ENCODE measurements at places on chromosomes 2 and 18.

DNA sequence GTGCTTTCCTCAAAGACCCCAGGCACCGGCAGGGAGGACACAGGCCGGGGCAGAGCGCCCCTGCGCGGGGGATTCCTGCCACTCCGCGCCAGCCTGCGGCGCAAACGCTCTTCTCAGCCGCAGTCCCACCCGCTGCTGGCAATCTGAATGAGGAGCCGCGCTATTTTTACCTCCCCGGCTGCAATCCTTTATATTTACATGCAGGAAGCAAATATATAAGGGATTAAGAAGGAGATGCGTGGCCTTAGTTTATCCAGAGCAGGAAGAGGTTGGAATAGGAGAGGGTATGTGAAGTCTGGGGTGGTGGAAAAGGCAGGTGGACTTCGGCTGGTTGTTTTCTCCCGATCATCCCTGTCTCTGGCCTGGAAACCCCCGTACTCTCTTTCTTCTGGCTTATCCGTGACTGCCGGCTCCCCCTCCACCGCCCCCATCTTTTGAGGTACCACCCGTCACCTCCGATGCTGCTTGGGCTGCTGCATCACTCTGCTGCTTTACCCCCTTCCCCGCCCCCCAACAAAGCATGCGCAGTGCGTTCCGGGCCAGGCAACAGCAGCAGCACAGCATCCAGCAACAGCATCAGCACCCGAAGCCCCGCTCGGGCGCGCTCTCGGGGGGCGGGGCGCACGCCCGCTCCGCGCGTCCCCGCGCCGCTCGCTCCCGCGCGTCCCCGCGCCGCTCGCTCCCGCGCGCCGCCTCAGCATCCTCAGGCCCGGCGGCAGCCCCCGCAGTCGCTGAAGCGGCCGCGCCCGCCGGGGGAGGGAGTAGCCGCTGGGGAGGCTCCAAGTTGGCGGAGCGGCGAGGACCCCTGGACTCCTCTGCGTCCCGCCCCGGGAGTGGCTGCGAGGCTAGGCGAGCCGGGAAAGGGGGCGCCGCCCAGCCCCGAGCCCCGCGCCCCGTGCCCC, at the start of gene ADAM23:
ADAM23 (plus strand) TSS at position 700 of the 902 bp plus-strand sequence. CDS start 335 bp downstream, outside the sequence.
- no peaks in the 10 kb centered on the region for H3K4me1 ChIP-seq
- peak; percentile 50 for DNase-seq
- peak within 1 kb of the TSS; percentile 19 for H3K4me3 ChIP-seq
- no peak within 1 kb of the TSS for H3K27ac ChIP-seq
- H3K27me3 ChIP-seq = peaks cover 79% of the 10 kb centered on the region

- no peaks in the 10 kb centered on the region for H3K4me1 ChIP-seq
- H3K27ac ChIP-seq = no peak overlapping the region
- no peaks in the 10 kb centered on the region for H3K27me3 ChIP-seq
- no peak for DNase-seq
- H3K4me3 ChIP-seq = no peak overlapping the region
- H3K36me3 ChIP-seq = no peaks in the 10 kb centered on the region
Measured at GRCh38 chr2:125227843-125228392, 1202.8 kb downstream of the CNTNAP5 start.

DNA sequence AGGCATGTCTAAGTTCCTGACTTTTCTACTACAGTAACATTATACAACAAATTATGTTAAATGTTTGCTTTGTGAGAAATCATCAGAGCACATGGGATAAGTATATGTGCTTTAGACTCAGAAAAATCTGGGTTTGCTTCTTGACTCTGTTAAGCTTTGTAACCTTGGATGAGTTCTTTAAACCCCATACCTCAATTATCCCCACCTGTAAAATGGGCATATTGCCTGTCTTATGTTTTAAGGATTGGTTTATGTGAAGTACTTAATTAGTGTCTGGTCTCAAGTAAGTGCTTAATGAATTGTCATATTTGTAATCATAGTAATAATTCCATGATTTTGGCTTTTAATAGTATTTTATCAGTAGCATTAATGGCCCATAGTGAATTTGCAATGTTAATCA, 135.8 kb downstream of the TAF4B start:
- no peak overlapping the region for H3K4me3 ChIP-seq
- no peak overlapping the region for H3K27ac ChIP-seq
- no peaks in the 10 kb centered on the region for H3K4me1 ChIP-seq
- no peak for DNase-seq
- no peaks in the 10 kb centered on the region for H3K36me3 ChIP-seq

DNA sequence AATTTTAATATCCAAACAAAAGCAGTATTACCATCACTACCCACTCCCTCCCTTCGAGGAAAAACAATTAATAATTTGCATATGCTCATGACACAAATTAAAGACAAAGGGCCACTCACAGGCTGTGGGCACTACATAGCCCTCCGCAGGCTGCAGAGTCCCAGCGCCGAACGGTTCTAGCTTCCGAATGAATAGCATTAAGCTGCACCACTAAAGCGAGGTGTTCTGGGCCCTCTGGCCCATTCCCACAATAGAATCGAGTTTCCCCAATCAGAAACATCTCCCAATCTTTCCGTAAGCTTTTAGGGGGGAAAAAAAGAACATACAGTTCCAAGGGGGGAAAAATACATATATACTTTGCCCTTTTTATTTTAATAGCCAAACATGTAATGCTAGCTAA, 14.5 kb upstream of the SIX3 start:
- no peak overlapping the region for H3K27ac ChIP-seq
- no peak overlapping the region for H3K4me3 ChIP-seq
- peaks cover 95% of the 10 kb centered on the region for H3K27me3 ChIP-seq
- H3K36me3 ChIP-seq = no peaks in the 10 kb centered on the region

- no peaks in the 10 kb centered on the region for H3K4me1 ChIP-seq
- H3K27me3 ChIP-seq = no peaks in the 10 kb centered on the region
- no peak overlapping the region for H3K27ac ChIP-seq
- no peak overlapping the region for H3K4me3 ChIP-seq
Measured at GRCh38 chr2:31813016-31813415, 197.8 kb downstream of the MEMO1 start.

DNA sequence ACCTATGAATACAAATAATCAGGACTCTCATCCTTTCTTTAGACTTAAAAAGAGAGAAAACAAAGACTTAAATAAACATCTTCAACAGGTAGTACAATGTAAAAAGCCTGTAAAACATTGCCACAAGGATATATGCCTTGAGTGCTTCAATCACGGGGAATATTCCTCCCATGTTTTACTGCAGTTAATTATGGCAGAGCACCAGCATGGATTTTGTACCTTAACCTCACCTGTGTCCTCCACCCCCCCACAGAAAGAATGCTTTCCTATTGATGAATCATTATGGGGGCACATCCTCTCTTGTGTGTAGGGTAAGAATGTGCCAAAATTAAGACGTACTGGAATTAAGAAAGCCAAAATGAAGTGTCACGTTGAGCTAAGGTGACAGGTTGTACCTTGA, 189.9 kb upstream of the FOSL2 start:
- H3K36me3 ChIP-seq = no peaks in the 10 kb centered on the region
- DNase-seq = no peak
- no peak overlapping the region for H3K4me3 ChIP-seq
- H3K27me3 ChIP-seq = no peaks in the 10 kb centered on the region
- H3K4me1 ChIP-seq = no peaks in the 10 kb centered on the region

GRCh38 chr18:31105733-31106132, 3.5 kb upstream of the DSC2 start:
- peak; percentile 7 for DNase-seq
- no peak overlapping the region for H3K27ac ChIP-seq
- H3K4me1 ChIP-seq = no peaks in the 10 kb centered on the region

GRCh38 chr2:216170076-216170763, 61.1 kb downstream of the XRCC5 start:
- peaks cover 29% of the 10 kb centered on the region for H3K4me1 ChIP-seq
- no peaks in the 10 kb centered on the region for H3K27me3 ChIP-seq
- H3K4me3 ChIP-seq = no peak overlapping the region
- peak; percentile 34 for DNase-seq
- peak overlapping the region; percentile 9 for H3K27ac ChIP-seq

- H3K4me3 ChIP-seq = no peak overlapping the region
- no peaks in the 10 kb centered on the region for H3K4me1 ChIP-seq
- H3K27me3 ChIP-seq = no peaks in the 10 kb centered on the region
Measured at GRCh38 chr2:33552758-33553461, 46.2 kb downstream of the FAM98A start.

DNA sequence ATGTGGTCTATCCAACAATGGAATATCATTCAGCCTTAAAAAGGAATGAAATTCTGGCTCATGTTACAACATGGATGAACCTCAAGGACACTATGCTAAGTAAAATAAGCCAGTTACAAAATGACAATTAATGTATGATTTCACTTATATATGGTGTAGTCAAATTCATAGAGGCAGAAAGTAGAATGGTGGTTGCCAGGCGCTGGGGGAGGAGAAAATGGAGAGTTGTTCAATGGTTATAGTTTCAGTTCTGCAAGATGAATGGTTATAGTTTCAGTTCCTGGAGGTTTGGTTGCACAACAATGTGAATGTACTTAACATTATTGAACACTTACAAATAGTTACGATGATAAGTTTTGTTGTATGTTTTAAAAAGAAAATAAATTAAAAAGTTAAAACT, 79.2 kb upstream of the IL1R2 start:
- H3K4me1 ChIP-seq = no peaks in the 10 kb centered on the region
- H3K36me3 ChIP-seq = no peaks in the 10 kb centered on the region
- no peak overlapping the region for H3K4me3 ChIP-seq
- no peak for DNase-seq

GRCh38 chr2:222322236-222322635, 23.4 kb upstream of the PAX3 start:
- H3K27me3 ChIP-seq = no peaks in the 10 kb centered on the region
- no peaks in the 10 kb centered on the region for H3K36me3 ChIP-seq
- no peak for DNase-seq
- H3K27ac ChIP-seq = no peak overlapping the region
- no peaks in the 10 kb centered on the region for H3K4me1 ChIP-seq

DNA sequence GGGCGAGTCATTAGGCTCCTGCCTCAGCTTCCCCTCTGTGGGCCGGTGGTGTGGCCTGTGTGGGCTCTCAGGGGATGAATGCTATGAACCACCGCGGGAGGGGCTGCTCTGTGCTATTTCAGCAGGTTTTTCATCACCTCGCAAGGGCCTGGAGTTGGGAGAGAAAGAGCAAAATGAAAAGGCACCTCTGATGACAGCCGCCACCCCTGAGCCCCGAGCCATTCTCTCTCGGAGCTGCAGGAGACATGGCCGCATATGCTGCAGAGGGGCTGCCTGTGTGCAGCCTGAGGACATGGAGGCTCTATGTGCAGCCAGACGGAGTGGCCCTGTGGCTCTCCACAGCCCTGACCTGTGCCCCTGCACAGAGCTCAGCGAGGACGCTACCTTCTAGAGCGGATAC, 96.2 kb upstream of the CTDP1 start:
- no peak for DNase-seq
- no peaks in the 10 kb centered on the region for H3K27me3 ChIP-seq
- no peak overlapping the region for H3K4me3 ChIP-seq
- H3K27ac ChIP-seq = no peak overlapping the region
- H3K36me3 ChIP-seq = no peaks in the 10 kb centered on the region
- H3K4me1 ChIP-seq = no peaks in the 10 kb centered on the region

DNA sequence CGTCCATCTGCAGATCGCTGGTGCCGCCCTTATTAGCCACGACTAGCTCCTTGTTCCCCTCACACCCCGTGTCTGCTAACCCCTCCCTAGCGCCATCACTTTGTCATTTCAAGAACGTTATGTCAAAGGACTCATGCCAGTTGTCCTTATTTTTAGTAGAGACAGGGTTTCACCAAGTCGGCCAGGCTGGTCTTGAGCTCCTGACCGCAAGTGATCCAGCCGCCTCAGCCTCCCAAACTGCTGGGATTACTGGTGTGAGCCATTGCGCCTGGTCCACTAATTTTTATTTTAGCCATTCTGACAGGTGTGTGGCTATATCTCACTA, 138.9 kb upstream of the HDAC4 start:
- no peak overlapping the region for H3K27ac ChIP-seq
- H3K4me1 ChIP-seq = no peaks in the 10 kb centered on the region
- no peak overlapping the region for H3K4me3 ChIP-seq
- no peaks in the 10 kb centered on the region for H3K36me3 ChIP-seq
- H3K27me3 ChIP-seq = peaks cover 18% of the 10 kb centered on the region
- no peak for DNase-seq

DNA sequence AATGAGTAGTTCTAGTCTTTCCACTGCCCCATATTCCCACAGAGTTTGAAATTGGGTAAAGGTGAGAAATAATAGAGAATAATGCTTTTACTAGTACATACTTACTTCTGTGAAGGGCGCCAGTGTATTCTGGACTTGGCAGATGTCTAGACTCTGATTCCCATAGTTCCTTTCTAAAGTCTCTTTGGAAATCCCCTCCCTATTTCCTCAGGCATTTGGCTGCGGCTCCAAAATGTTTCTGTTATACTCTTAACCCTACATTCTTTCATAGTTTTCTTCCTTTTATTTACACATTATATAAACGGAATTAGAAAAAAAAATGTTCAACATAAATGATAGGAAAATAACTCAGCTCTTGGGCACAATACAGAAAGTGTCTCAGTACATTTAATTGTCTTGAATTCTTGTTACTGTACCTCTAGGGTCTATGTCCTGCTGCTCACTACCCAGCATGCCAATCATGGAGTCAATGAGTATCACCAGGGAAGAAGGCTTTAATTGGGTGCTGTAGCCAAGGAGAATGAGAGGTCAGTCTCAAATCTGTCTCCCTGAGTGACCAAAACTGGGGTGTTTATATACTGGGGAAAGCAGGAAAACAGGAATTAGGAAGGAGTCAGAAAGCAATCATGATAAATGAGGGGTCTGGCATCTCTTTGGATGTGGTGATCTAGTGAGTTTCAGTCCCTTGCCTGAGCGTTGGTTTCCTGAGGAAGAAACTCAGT, 147.8 kb upstream of the MMADHC start:
- no peak overlapping the region for H3K27ac ChIP-seq
- DNase-seq = no peak
- no peaks in the 10 kb centered on the region for H3K27me3 ChIP-seq
- H3K4me1 ChIP-seq = peaks cover 47% of the 10 kb centered on the region
- H3K36me3 ChIP-seq = no peaks in the 10 kb centered on the region
- no peak overlapping the region for H3K4me3 ChIP-seq

DNA sequence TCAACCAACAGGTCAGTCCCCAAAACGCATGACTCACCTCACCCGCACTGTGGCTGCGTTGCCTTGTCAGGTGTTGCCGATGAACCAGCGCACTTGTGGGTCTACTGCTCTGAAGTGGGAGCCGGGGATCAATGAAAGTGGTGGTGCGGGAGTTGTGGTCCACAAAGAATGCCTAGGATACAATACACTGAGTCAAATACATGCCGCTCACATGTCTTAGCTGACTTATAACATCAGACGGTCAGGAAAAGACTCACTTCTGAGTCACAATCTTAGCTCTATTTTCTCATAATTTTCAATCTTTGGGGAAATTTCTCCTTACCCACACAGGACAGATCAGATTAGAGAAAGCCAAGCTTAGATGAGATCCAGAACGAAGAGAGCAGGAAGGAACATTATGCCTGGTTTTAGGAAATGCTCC, 107.1 kb upstream of the STK17B start:
- H3K36me3 ChIP-seq = no peaks in the 10 kb centered on the region
- H3K4me1 ChIP-seq = peaks cover 13% of the 10 kb centered on the region
- no peaks in the 10 kb centered on the region for H3K27me3 ChIP-seq
- DNase-seq = no peak
- no peak overlapping the region for H3K27ac ChIP-seq

Data from A673 (cell line).